ENCODE measurements at places on chromosomes 5 and 9.
A peak's percentile ranks its signal among the peaks of the same experiment; 100 is the strongest.

DNA sequence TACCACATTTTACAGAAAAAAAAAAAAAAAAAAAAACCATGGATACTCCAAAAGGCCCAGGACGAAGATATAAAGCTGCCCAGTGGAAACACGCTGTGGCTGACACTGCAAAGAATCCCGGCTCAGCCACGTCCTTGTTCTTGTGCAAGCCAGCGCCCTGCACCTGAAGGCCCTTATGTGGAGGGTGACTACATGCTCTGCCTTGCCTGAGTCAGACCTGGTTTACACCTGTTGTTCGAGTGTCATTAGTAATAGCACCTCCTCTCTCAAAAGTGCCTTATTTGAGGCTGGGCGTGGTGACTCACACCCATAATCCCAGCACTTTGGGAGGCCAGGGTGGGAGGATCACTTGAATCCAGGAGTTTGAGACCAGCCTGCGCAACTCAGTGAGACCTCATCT, 54.3 kb upstream of the ZSWIM6 start:
- no peak for DNase-seq

GRCh38 chr5:82313016-82313415, 34.9 kb upstream of the RPS23 start:
- no peak for DNase-seq

DNA sequence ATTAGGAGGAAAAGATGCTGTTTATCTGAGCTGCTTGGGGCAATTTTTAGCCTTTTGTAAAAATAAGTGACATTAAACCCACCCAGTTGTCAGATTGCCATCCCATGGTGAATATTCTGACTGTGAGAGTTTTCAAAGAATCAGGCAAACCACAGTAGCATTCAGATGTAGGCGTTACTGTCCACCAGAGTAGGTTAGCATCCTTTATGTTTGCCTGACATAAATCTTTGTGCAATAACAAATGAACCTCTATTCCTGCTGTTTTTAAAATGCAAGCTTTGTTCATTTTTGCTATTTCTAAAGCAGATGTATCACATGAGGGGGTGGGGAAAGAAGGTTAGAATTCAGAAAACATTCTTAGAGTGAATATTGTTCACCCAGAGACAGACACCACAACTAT, 427.8 kb downstream of the CDH9 start:
- DNase-seq: no peak

DNA sequence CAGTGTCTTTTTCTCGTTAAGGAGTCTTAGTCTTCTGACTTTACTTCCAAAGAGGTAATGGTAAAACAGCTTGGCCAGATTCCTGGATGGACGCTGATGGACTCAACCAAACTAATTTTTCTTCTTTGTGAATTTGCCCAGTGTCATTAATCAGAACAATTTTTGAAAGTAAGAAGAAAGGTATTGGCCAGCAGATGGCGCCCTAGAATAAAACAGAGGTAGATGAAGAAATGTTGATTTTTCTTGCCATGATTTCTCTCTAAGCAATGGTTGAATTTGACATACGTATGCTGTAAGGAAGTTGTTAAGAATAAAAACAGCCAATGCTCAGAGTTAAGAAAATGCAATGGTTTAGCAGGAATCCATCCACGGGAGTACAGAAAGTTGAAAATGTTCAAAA, 500.0 kb downstream of the DIRAS2 start:
- peak; percentile 48 for DNase-seq

DNA sequence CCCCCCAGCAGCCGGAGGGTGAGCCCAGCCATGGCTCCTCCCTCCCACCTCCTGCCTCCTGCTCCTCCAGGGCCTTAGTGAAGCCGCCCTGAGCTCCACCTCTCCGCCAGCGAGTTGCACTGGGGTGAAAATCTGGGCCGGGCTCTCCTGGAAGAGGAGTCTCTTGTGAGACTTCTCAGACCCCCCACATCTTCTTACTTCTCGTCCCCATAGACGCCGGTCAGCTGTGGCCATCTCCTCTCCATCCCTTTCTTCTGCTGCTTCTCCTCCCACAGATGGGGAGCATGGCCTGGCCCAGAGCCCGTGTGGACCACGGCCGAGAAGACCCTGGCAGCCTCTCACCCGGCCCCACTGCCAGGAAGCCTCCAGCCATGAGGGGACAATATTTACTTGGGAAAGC, 17.3 kb downstream of the OLFM1 start:
- DNase-seq: no peak

DNA sequence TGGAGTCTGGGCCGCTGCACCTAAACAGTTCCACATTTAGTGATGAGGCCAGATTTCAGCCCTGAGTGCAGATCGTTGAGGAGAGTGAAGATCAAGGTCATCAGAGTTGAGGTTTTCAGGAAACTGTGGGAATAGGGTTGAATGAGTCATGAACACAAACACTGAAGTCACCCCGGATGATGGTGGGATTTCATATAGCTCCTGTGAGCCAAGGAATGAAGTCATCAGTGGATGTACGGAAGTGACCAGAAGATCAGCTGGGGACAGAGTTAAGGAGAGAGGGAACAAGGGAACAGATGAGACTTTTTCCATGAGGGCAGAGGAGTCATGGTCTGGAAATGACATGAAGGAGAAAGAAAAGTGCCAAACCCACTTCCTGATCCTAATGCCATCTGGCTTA, 36.5 kb downstream of the PALM2AKAP2 start:
- DNase-seq: no peak

- no peak for DNase-seq
Measured at GRCh38 chr9:36264896-36265295, 6.6 kb upstream of the GNE start.

GRCh38 chr5:122165559-122166078, 36.3 kb downstream of the ZNF474 start:
- no peak for DNase-seq

DNA sequence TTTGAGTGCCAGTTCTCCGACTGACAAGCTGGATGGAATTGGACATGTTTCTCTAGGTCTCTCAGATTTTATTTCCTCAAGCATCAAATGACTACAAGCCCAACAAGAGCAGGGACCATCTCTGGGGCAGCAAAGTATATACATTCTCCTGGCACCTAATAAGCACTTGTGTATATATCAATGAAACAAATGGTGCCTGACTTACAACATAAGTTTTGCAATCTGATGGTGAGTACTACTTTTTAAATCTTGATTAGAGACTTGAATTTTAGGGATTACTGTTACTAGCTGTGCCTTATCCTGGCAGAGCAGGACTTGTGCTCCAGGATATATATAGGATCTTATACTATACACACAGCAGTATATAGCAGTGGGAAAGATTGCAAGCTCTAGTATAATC, 8.8 kb upstream of the ABLIM3 start:
- no peak for DNase-seq

DNA sequence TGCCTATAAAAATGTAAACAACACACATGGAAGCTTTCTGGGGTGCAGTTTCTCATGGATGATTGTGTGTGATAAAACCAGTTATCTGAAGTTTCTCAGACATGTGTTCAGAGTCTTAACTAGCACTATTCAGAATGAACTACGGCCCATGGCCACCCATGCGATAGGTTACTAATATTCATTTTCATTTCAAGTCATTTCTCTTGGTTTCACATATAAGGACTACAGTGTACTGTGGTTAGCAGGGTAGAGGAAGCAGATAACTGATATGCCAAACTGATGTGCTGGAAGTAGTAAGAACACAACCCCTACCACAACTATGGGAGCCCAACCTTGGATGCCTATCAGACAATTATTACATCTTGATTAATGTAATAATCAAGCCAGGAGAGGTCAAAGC, 372.1 kb downstream of the DTWD2 start:
- DNase-seq: no peak

- no peak for DNase-seq
Measured at GRCh38 chr5:5421149-5421960, 1.1 kb upstream of the ICE1 start.

DNA sequence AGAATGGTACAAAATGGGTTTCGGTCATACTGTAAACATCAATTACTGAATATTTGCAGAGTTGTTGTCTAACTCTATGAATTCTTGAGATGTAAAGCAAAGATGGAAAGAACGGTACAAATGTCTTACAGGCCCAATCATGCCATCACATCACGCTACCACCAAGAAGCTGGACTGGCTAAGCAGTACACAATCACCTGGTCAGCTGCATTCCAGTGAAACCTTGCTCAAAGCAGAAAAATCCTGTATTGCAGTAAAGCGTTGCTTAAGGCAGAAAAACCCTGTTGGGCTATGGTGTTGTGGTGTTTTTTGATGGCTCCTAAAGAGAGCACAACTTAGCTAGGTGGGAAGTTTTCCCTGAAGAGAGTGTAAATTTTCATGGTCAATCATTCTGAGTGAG, 112.6 kb upstream of the RASA1 start:
- no peak for DNase-seq

GRCh38 chr9:32526041-32526706, at the start of gene RIGI:
Gene RIGI (minus strand): TSS chr9:32526196. CDS start chr9:32526166, 30 bp downstream.
- peak; percentile 67 for DNase-seq

DNA sequence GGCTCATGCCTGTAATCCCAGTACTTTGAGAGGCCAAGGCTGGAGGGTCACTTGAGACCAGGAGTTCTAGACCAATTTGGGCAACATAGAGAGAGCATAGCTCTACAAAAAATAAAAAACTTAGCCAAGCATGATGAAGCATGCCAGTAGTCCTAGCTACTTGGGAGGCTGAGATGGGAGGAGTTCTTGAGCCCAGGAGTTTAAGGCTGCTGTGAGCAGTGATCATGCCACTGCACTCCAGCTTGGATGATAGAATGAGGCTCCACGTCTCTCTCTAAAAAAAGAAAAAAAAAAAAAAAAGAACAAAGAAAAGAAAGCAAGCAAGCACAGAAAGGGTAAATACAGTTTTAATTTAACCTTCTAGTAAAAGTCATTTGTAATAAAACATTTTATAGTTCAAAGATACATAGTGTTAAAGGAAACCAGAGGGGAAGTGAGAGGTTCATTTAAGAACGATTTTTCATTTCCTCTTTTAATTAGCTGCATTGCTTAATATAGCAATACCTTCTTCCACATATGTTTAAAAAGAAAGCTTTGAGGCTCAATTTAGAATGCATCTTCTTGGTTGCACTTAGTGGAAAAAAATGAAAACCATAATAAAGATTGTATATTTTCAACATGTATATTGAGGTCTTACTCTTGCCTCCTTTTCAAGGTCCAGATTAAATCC, 14.9 kb downstream of the GAPT start:
- no peak for DNase-seq

DNA sequence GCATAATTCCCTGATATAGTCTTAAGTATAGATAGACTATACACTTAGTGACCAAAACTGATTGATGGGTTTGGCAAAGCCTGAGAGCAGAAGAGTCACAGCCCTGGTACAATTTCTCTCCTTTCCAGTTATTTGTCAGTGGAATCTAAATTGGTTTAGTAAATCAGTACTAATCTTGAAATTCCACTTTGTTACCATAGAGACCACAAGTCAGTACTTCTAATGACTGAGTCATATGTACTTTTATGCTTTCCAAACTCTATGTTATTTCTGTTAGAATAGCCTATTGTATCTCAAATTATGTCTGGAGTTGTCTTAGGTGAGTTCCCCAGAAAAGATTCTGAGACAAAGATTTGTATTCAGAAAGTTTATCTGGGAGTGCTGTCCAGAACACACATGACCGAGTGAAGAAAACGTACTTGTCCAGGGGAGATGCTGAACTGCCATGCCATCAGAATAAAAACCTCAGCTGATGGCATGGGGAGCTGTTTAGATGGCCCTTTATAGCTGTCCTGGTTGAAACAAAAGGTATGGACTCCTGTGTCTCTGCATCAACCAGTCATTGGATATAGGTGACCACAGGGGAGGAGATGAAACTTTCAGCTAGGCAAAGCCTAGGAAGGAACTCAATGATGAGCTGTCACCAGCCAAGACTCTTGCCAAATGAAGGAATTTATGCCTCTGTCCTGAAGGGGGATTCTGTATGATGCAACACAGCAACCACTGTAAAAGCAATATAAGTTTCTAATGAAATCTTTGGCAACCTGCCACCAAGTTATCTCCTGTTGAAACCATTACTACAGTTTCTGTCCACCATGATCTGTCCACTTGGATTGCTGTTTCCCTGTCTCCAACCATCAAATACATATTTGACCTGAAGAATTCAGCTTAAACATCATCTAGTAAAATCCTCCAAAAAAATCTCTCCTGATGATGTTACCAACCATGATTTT, 18.0 kb upstream of the SMC2 start:
- DNase-seq: no peak

DNA sequence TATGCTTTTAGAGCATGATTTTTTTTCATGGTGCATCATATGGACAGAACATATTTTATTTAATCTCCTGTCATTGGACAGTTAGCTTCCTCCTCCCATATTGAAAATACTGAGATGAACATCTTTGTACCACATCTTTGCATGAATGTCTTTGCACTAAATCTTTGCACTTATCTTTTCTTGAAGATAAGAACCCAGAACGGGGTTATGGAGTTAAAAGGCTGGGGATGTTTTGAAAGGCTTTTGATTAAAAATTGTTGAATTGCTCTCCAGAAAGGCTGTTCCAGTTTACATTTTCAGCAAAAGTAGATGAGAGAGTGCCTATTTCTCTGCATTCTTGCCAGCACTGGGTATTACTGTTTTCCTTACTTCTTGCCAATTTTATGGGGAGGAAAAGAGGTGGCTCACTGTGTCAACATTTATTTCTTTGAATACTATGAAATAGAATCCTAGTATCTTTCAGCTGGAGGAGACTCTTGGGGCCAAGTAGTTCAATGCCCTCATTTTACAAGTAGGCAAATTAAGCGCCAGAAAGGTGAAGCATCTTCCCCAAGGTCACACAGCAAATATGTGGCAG, 7.2 kb downstream of the NCS1 start:
- no peak for DNase-seq

GRCh38 chr9:36486329-36486932, 86.3 kb upstream of the MELK start:
- DNase-seq: no peak

GRCh38 chr5:97102010-97102470, 40.4 kb downstream of the LIX1 start:
- no peak for DNase-seq

GRCh38 chr5:133925866-133926488, 42.4 kb downstream of the C5orf15 start:
- DNase-seq: no peak

- DNase-seq: no peak
Measured at GRCh38 chr5:20604992-20605391, 617.0 kb upstream of the CDH18 start.

DNA sequence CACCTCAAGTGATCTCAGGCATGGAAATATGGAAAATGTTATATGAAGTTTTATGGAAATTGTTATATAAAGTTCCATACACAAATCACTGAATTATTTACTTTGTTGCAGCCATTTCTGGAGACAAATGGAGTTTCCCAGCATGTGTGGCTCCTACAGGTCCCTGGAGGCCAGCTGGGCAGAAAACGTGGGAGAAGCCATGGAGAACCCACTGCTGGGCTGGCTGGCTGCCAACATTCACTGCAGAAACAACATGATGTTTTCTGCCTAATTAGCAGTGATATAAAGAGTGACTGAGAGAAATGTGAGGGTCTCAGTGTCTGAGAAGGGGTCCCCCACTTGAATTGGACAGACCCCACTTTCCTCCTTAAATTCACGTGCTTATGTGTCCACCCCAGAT, 208.8 kb upstream of the IRX2 start:
- DNase-seq: no peak
